ENCODE measurements at places on chromosomes 12 and 14. TPM values are rescaled to one million over a fixed set of nuclear protein-coding genes. Genes with fewer than 3 reads are reported as not detected.

GRCh38 chr12:6084969-6085450, 39.5 kb downstream of the VWF start:
- DNase-seq, result peak; percentile 82

DNA sequence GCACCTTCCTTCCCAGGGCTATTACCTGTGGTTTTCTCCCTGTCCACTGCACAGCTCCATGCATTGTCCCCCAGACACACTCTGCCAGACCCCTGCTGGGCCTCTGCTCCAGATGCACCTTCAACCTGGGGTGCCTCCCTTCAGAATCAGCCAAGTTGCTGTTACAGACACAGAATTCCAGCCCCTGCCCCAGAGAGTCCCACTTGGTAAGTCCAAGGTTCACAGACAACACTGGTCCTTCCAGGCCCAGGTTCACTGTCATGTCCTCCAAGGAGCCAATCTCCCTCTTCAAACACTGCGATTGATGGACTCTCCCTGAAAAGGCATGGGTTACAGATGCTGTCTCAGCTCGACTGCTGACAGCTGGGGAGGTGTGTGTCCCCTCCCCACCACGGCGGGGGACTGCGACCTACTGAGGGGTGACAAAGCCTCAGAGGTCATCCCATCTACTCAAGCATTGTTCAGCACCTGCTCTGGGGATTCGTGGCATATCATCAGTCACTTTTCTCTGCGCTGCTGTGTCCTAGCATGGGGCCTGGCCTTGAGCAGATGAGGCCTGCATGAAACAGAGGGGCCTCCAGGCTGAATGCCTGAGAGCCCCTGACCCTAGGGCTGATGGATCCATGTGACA, 24.3 kb downstream of the CALM1 start:
- no peak for DNase-seq

NYNRIN gene
- total RNA-seq, result 7.2 TPM

GRCh38 chr14:52279408-52279807, 11.9 kb downstream of the PTGDR start:
- DNase-seq, result no peak

DNA sequence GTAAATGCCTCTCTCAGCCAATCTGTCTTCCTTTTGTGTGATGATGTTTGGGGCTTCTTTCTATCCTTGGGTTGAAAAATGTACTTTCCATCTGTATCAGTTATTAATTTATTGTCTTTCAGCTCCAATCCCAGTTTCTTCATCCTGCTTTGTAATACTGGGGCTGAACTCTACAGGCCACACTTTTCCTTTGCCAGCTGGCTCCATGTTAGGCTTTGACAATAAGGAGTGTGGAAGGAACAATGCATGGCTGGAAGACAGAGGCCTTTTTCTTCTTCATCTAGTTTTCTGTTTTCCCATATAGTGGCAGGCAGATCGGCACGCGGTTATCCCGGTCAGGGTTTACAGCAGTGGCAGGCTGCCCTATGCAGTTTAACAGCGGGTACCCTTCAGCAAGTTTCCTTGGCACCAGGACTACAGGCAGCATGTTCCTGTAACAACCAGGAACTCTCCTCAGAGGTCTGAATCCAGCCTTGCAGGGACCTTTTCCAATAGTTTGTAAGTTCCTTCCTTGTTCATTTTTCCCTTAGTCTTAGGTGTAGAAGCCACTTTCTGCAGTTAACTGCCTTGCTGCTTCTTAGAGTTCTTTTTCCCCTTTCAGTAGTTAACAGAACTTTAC, 38.5 kb upstream of the CRACR2A start:
- DNase-seq, result no peak

DNA sequence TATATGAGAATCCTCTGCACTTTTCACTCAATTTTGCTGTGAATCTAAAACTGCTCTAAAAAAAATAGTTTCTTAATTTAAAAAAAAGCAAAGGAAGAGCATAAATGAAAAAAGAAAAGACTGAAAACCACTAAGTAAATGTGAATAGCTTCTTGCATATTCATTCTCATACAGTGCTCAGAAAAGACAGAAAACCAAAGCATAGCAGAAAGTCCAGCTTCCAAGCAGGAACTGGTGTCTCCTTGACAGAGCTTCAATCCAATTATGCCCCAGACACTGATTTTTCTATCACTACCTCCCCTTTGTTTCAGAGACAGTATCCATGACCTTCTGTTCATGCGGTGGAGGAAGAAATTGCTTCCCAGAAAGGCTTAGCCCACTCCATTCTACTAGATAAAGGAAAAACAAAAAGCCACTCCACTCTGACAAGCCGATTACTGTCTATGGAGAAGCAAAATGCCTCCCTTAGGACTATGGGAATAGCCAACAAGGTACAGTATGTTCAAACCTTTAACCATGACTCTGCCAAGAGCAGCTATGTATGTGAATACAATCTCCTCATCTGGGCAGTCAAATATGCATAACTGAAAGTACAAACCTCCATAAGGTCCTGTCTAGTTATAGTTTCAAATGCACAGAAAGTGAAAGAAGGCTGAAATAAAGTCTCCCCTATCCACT, 40.6 kb downstream of the ATF7 start:
- DNase-seq, result no peak

FAM181A gene
- not detected for total RNA-seq

GABARAPL1 gene
- 65.9 TPM for total RNA-seq

DNA sequence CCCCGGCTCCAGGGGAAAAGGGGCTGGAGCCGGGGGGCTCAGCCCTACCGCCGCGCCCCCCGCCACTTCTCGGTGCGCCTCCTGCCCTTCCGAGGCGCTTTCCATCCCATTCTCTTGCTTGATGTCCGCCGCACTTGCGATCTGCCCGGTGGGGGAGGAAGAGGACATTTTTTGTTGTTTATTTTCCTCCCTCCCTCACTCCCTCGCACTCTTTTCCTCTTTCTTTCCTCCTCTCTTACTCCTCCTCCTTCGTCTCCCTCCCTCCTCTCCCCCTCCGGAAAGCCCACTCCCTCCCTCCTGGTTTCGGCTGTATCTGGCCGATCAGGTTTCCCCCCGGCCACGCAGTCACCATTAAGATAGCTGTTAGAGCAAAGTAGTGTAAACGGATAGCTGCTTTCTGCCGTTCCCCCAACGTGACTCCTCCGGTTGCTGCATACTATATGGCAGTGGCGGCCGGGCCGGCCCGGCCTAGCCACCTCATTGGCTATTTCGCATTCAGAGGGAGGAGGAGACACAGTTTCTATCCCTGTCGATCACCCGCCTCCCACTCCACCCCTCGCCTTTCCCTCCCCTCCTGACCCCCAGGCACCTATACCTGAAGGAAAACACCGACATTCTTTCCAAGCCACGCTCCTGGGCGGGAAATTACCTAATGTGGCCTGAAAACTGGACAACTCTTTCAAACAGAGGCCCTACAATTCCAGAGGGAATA, at the start of gene SIX4:
SIX4 (minus strand) TSS at position 445 of the 712 bp plus-strand sequence; CDS start at position 168, 277 bp downstream.
- peak; percentile 99 for DNase-seq

DNA sequence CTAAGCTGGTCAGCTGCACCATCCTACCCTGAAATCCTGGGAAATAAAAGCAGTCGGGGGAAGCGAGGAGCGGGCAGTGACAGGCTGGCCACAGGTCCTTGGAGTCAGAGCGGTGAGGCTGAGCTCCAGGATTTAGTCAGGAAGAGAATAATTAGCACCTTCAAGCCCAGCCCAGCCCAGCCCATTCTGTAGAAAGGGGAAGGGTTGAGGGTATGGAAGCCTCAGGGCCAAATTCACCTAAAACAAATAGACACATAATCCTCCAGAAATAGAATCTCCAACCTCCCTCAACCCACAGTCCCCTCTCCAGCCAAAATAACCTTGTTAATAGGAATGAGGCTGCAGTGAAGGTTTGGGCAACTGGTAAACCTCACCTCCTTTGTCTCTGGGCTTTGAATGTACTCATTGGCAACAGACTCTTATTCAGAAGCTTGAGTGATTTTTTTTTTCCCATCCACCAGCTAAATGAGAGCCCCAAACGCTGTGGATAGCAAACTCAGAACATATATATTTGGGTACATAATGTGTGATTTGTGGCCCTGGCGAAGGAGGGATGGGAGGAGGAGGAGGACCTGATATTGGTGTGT, 334.1 kb downstream of the DPF3 start:
- DNase-seq, result no peak

GRCh38 chr14:59347511-59347900, 117.7 kb downstream of the GPR135 start:
- no peak for DNase-seq

AKAP3 gene
- 2.2 TPM for total RNA-seq

DNA sequence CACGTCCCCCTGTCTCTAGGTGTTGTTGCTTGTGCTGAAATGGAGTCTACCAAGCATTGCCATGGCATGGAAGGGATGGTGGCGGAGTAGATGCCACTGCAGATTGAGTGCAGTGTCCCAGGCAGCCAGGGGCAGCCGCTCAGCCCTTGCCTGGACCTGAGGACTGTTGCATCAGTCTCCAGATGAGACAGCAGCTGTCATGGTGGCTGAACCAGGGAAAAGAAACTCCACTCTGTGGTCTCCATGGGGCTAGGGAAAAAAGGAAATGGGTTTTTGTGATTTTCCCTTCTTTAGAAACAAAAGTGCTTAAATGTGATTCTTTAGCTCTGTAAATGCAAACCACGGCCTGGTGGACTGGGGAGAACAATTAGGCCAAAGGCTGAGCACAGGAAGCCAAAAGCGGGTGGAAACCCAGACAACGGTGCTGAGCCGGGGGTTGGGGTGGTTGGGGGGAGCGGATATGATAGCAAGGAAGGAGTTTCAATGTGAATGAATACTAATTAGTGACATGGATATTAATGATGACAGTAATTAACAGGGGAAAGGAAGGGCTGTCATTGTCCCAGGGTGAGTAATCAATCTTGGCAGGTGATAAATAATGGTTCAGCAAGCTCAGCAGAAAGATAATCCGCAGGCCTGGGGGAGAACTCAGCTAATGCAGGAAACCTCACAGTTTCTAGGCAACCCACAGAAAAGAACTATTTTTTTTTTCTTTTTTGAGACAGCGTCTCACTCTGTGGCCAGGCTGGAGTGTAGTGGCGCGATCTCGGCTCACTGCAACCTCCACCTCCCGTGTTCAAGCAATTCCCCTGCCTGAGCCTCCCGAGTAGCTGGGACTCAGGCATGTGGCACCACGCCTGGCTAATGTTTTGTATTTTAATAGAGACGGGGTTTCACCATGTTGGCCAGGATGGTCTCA, 442.6 kb downstream of the DPF3 start:
- no peak for DNase-seq

DNA sequence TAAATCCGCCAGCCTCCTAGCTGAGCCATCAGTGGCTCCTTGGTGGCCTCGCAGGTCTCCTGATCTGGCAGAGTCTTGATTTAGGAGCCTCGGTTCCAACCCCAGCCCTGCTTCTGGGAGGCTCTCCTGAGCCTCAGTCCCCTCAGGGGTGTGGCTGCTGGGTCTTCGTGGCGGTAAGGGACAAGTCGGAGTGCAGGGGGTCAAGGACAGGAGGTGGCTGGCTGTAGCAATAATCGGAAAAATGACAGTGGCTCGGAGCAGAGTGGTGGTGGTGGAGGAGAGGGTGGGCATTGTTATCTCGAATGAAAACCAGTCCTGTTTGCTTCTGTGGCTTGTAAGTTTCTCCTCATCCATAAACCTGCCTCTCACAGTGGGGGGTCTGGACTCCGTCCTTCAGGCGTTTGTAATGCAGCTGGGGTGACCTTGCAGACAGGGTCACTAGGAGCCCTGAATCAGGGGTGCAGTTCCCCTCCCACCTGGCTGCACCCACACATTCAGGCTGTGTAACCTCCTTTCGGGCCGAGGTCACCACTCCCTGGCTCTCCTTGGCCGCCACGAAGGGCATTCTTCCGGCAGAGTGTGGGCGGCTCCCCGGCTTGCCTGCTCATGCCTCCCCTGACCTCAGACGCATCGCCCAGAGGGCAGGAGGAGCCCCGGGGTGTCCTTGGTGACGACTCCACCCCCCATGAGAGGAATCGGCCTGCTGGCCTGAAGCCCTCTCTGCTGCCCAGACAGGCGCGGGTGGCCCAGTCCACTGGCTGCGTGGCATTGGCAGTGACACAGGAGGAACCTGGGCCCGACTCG, 8.1 kb downstream of the BCL7A start:
- peak; percentile 84 for DNase-seq

GRCh38 chr12:53777412-53777811, 25.6 kb upstream of the CISTR start:
- no peak for DNase-seq

- no peak for DNase-seq
Measured at GRCh38 chr14:56154321-56154720, 36.1 kb downstream of the PELI2 start.
